HFFc6 (cell line): ENCODE measurements at places on chromosomes 11 and 22. TPM values are rescaled to one million over a fixed set of nuclear protein-coding genes. Genes with fewer than 3 reads are reported as not detected.

The SLC17A6 gene
- not detected in 2 replicates for total RNA-seq

The MRGPRE gene
- total RNA-seq, result not detected in 3 replicates

The SLC22A24 gene
- total RNA-seq, result not detected in 2 replicates

- no peak overlapping the region for H3K27ac ChIP-seq
- H3K4me3 ChIP-seq, result no peak overlapping the region
- no peaks in the 10 kb centered on the region for H3K36me3 ChIP-seq
- DNase-seq, result no peak
Measured at GRCh38 chr11:2266586-2267305, 3.6 kb downstream of the ASCL2 start.

The HPX gene
- 0.23 and 0.54 TPM in 2 replicates for total RNA-seq

- H3K27me3 ChIP-seq, result peaks cover 4% of the 10 kb centered on the region; the same call in 1 of the 2 replicates
- peaks cover 24% of the 10 kb centered on the region for H3K4me1 ChIP-seq
- H3K4me3 ChIP-seq, result no peak overlapping the region
- no peaks in the 10 kb centered on the region for H3K36me3 ChIP-seq
- H3K27ac ChIP-seq, result no peak overlapping the region
Measured at GRCh38 chr22:41770715-41771468, 29.6 kb upstream of the CCDC134 start.

The LINC01488 gene
- total RNA-seq, result not detected in 3 replicates

The TSGA10IP gene
- total RNA-seq, result 0.27 TPM in 1 of 3 replicates, not detected in the others

DNA sequence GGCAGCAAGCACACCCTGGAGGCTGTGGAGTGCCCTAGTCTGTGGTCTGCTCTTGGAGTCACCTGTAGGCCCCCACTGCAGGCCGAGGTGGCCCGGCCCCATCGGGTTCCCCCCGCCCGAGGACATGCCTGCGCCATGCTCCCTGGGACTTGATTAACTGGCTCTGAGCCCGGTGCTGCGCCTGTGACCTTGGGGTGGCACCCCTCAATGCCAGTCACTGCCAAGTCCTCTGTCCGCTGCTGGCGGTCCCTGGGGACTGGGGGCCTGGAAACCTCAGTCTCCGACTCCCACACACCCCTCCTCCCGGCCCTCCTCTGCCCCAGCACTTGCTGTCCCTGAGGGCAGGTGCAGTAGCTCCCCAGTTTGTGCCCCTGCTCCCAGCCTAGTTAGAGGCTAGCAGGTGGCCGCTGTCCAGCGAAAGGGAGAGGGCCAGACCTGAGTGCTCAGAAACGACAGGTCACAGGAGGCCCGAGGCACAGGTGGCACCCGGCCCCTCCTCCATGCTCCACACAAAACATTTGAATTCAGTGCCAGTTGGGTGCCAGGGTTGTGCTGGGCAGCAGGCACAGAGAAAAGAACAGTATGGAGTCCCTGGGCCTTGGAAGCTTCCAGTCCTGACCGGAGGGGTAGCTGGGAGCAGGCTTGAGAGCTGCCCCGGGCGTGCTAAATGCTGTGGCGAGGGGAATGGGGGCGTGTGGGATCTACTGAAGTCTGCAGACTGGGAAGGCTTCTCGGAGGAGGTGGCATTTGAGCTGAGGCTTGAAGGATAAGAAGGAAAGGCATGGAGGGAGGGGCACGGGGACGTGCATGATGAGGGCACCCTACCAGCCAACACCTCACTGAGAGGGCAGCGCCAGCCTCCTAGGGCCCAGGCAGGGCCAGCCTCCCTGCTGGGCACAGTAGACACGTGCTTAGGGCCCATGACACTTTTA lies 16.4 kb upstream of the FLRT1 start:
- no peaks in the 10 kb centered on the region for H3K36me3 ChIP-seq
- peaks cover 13% of the 10 kb centered on the region for H3K27me3 ChIP-seq
- no peak overlapping the region for H3K4me3 ChIP-seq
- DNase-seq, result no peak
- H3K27ac ChIP-seq, result no peak overlapping the region
- H3K4me1 ChIP-seq, result peaks cover 4% of the 10 kb centered on the region; the same call in 1 of the 2 replicates

The NRGN gene
- total RNA-seq, result 3.0 to 5.6 TPM (median 5.4 TPM) in 3 replicates

The MMP12 gene
- 0.28 and 0.44 TPM in 2 replicates for total RNA-seq

The OR8A1 gene
- not detected in 3 replicates for total RNA-seq

DNA sequence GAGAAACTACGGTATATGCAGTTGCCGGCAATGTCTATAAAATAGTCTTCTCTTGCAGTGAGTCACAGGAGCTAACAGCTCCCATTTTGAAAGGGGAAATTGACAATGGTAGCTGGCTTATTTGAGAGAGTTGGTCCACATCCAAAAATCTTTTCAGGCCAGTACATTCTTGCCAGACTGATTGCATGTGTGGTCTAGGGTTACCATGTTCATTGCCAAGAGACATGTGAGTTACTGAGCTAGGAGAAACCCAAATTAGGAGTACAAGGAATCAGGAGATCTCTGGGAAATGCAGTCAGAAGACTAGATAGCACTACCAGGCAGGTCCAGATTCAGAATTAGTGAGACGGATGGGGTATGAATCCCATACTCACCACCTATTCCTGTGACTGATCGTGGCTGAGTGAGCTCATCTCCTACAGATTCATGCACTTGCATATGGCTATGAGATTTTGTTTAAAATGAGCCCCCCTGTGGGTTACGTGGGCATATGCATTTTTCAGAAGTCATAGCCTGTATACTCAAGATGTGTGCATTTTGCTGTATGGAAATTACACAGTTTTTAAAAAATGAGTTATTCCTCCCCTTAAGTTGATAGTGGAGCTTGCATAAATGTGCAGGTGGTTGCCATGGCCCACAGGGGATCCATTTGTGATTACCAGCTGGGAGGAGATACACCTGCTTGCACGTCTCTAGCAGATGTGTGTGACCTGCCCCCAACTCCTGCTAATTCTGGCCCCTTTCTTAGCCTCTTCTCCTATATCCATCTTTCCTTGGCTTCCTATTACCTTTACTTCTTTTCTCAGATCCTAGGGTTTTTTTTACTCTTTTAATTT lies 102.7 kb downstream of the COMMD9 start:
- no peaks in the 10 kb centered on the region for H3K27me3 ChIP-seq
- no peak overlapping the region for H3K4me3 ChIP-seq
- peak; percentile 15 for DNase-seq
- peaks cover 6% of the 10 kb centered on the region; the same call in 1 of the 2 replicates for H3K4me1 ChIP-seq

DNA sequence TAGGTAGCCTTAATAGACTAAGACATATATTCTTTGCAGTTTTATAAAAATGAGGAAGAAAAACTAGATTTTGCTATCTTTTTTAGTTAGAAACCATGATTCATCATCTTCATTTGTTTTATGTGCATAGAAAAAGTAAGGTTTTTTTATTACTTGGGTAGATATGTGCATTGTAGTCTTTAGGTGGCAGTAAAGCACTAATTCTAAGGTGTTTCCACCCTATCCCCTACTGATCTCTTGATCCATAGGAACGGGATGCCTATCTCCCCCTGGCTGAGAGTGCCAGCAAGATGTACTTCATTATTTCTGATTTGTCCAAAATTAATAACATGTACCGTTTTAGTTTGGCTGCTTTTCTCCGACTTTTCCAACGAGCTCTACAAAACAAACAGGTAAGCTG lies 148.1 kb downstream of the DYNC2H1 start:
- DNase-seq, result peak; percentile 13
- peaks cover under 1% of the 10 kb centered on the region; the same call in 1 of the 2 replicates for H3K4me1 ChIP-seq
- no peak overlapping the region for H3K4me3 ChIP-seq

DNA sequence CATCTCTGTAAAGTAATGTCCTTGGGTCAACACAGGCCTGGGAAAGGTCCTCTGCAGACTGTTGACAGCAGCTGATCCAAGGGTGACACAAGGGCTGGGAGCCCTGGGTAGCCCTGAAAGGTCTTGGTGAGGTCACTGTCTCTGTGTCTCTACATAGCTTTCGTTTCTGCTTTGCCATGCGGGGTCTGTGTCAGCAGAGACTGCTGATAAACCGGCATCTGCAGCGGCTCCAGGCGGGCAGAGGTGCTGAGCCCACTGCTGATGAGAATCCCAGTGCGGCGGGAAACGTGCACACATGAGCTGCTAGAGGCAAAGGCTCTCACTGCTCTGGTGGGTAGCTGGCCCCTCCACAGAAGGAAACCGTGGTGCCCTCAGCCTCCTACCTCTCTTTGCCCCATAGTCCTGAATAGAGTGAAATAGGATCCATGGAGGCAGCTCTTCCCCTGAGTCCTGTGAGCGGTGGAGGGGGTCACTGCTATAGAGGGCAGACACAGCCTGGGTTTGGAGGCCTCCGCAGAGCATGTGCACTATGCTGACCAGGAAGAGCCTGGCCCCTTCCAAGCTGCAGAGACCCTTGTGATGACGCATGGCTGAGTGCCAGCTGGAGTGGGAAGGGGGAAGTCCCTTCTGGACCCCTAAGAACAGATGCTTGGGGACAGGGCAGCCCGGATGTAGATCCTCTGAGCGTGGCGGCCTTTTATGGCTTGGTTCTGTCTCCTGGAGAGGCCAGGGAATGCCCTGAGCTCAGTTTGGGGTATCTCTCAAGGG lies 17.8 kb upstream of the ST3GAL4 start:
- DNase-seq, result no peak
- no peak overlapping the region for H3K27ac ChIP-seq
- peaks cover 71% of the 10 kb centered on the region for H3K4me1 ChIP-seq
- H3K4me3 ChIP-seq, result no peak overlapping the region
- peaks cover 12% of the 10 kb centered on the region for H3K27me3 ChIP-seq
- H3K36me3 ChIP-seq, result peaks cover 29% of the 10 kb centered on the region

DNA sequence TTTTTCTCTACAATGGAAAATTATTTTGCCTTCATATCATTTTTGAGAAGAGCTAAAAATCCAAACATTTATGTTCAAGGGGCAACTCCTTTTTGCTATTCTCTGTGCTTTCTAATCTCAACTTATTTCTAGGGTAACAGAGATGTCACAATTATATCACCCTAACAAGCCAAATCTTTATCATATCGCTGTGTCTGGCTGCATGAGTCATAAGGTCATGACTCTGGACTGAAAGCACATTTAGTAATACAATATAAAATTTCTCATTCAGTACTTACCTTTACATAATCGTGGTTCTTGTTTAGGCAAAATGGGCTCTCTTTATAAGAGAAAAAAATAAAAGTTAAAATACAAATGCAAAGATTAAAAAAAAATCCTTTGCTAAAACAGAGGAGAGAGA lies 326.0 kb downstream of the CASP12 start:
- H3K4me3 ChIP-seq, result no peak overlapping the region
- H3K27ac ChIP-seq, result no peak overlapping the region
- DNase-seq, result no peak

DNA sequence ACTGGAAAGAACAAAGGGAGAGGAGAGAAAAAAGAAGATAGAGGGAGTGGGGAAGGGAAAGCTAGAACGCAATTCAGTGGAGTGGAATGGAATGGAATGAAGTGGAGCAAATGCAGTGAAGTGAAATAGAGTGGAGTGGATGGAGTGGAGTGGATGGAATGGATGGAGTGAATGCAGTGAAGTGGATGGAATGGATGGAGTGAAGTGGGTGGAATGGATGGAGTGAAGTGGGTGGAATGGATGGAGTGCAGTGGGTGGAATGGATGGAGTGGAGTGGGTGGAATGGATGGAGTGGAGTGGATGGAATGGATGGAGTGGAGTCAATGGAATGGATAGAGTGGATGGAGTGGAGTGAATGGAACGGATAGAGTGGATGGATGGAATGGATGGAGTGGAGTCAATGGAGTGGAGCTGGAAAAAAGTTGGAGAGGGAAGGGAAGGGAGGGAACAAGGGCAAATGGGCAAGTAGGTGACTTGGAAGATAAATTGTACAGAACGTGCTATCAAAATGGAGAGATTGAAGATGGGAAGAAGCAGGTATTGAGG lies 13.9 kb downstream of the IFITM10 start:
- DNase-seq, result no peak
- H3K4me1 ChIP-seq, result no peaks in the 10 kb centered on the region
- peaks cover 23% of the 10 kb centered on the region for H3K36me3 ChIP-seq
- no peak overlapping the region for H3K27ac ChIP-seq
- H3K27me3 ChIP-seq, result peaks cover 48% of the 10 kb centered on the region
- no peak overlapping the region for H3K4me3 ChIP-seq
